NCI-H2107 (cell line): ENCODE measurements at places on chromosomes 16 and 17.

GRCh38 chr17:32852811-32853210 lies 24.1 kb downstream of the MYO1D start:
- DNase-seq: no peak

- no peak for DNase-seq
Observed at GRCh38 chr17:50502301-50502990, 5.8 kb upstream of the MYCBPAP start.

- DNase-seq: no peak
Observed at GRCh38 chr17:63601439-63602371, 1.0 kb downstream of the TACO1 start.

GRCh38 chr17:33057564-33057963 lies 65.9 kb downstream of the SPACA3 start:
- no peak for DNase-seq

DNA sequence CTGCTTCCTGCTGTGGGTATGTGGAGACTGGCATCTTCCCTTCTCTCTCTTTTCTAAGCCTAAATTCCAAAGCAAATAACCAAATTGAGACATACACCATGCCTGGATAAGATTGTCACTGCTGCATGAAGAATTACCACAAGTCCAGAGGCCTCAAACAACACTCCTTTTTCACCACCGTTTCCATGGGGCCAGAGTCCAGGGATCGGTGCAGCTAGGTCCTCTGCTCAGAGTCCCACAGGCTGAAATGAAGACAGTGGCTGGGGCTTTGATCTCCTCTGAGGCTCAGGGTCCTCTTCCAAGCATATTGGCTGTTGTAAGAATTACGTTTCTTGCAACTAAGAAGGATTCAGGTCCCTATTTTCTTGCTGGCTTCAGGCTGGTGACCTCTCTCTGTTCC lies 130.4 kb downstream of the SLC39A11 start:
- no peak for DNase-seq

DNA sequence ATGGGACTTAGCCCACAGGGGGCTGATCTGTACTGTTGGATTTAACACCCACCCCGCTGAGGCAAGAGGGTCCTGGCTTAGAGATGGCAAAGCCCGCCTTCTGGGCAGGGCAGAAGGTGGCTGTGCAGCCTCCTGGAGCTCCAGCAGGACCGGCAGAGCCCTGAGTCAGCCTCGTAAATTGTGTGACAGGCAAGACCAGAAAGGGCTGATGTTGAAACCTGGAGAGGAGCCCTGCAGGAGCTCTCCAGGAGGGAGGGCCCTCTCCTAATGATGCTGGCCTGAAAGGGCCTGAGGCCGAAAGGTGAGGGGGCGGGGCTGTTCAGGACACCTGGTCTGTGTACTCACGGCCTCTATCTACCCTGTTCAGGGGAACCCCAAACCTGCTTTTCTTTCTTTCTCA lies 22.5 kb upstream of the MYO15B start:
- DNase-seq: no peak

DNA sequence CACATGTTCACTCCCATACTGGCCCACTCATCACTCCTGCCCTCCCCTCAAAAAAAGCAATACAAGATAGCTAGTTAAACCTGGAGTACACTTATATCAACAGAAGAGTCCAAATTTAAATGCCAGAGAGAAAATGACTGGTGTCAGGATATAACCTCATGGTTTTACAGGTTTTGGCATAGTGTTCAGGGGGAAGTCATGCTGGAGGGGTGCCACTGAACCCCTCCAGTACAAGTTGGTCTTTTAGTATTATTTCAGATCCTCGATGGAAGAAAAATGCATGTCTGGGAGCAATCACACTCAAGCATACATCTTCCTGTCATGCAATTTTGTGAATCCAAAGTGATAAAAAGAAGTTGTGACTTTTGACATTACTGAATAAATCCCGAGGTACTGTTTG lies 10.5 kb downstream of the NACA2 start:
- no peak for DNase-seq

DNA sequence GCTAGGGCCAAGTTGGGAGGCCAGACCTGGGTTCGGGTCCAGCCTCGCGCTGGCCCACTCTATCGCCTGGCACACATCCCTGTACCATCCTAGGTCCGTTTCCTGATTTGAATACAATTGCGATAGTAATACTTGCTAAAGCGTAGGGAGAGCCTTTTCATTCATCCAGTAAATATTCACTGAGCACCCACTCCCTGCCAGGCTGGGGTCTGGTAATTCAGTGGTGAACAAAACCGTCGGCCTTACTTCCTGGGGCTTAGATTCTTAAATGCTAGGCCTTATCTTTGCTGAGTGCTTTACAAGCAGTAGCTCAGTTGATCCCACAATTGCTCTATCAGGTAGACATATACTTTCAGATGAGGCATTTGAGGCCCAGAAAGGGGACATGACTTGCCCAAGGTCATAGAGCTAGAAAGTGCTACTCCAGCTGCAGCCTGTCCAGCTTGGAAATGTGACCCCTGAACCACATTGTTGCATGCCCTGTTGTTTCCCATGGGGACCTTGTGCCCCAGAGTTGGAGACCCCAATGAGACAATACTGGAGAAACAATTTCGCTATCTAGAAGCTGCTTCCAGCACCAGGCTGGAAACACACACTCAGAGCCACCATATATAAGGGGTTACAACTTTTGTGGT lies 691 bp downstream of the USB1 start:
- DNase-seq: no peak

DNA sequence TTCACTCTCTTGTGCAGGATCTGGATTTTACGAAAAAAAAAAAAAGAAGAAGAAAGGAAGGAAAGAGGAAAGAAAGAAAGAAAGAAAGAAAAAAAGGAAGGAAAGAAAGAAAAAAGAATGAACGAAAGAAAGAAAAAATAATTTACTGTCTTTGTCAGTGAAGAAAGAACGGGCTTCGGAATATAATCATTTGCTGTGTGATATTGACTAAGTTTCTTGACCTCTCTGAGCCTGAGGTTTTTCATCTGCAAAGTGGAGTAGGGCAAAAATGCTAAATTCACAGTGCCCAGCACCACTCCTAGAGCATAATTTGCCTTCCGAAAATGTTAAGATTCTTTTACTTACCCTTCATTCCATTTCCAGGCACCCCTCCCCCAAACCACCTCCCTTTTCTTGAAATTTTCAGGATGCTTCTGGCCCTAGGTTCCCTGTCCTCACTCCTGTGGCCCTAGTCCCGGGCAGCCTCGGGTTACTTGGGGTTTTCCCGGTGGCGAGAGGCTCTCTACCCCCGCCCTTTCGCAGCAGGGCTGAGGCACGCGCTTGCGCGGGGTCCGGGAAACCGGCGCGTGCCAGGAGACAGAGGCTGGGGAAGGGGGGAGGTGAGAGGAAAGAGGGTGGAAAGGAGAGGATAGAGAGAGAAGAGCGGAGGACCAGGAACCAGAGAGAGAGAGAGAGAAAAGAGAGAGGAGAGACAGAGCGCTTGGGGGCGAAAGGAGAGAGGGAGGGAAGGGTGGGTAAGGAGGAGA lies at the start of gene CNTNAP1:
TSS of gene CNTNAP1 (plus strand) at position 556 of the 746 bp plus-strand sequence. CDS start 299 bp downstream, outside the sequence.
- peak; percentile 17 for DNase-seq
